ENCODE measurements at places on chromosomes 2 and 18. TPM values are rescaled to one million over a fixed set of nuclear protein-coding genes. Genes with fewer than 3 reads are reported as not detected.

The ERBB4 gene
- 4.2 TPM for total RNA-seq

The PREPL gene
- total RNA-seq: 47.4 TPM

The RBM43 gene
- 0.89 TPM for total RNA-seq

The RAPH1 gene
- total RNA-seq: 29.7 TPM

The SERPINB11 gene
- total RNA-seq: not detected

The RAPGEF4 gene
- total RNA-seq: 2.0 TPM

The VPS4B gene
- total RNA-seq: 14.1 TPM

The ASAP2 gene
- total RNA-seq: 4.0 TPM

The CCDC141 gene
- total RNA-seq: 0.85 TPM
